ENCODE measurements at places on chromosomes 13 and 19.

DNA sequence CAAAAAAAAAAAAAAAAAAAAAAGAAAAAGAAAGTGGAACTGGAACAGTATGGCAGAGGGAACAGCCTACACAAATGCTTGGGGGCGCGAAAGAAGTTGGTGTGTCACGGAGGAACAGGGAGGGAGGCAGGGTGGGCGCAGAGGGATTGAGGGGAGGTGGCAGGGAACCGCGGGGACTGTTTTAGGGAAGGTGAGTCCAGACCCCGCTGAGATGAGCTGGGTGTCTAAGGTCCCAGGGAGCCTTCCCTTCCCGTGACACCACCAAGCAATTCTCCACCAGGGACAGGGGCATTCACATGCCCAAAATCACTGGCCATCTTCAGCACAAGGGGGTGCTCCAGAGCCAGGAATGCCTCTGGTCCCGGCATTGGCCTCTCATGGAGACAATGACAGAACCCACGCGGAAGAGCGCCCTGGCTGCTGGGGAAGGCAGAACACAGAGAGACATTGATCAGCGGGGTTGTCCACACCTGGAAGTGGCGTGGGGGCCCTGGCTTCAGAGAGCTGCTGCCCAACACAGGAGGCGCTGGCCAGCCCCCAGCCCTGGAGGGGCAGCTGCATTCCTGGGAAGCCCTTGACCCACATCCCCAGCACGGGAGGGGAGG is 6.9 kb downstream of the PEAK3 start:
- DNase-seq = no peak

DNA sequence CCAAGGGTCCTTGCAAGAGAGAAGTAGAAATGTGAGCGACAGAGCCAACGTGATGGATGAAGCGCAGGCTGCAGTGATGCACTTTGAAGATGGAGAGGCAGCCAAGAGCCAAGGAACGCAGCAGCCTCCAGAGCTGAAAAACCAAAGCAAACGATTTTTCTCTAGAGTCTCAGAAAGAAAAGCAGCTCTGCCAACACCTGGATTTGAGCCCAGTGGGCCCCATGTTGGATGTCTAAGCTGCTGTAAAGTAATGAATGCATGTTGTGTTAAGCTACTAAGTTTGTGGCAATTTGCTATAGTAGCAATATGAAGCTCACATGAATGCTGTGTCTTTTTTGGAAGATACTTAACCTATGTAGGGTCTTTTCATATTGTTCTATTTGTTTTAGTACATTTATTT is 894.3 kb downstream of the EFNB2 start:
- no peak for DNase-seq

- DNase-seq = no peak
Observed at GRCh38 chr13:93318534-93319254, 92.1 kb downstream of the GPC6 start.

GRCh38 chr19:6723108-6723618 is 2.7 kb upstream of the C3 start:
- no peak for DNase-seq

- no peak for DNase-seq
Observed at GRCh38 chr19:1220477-1220930, 14.9 kb downstream of the STK11 start.

DNA sequence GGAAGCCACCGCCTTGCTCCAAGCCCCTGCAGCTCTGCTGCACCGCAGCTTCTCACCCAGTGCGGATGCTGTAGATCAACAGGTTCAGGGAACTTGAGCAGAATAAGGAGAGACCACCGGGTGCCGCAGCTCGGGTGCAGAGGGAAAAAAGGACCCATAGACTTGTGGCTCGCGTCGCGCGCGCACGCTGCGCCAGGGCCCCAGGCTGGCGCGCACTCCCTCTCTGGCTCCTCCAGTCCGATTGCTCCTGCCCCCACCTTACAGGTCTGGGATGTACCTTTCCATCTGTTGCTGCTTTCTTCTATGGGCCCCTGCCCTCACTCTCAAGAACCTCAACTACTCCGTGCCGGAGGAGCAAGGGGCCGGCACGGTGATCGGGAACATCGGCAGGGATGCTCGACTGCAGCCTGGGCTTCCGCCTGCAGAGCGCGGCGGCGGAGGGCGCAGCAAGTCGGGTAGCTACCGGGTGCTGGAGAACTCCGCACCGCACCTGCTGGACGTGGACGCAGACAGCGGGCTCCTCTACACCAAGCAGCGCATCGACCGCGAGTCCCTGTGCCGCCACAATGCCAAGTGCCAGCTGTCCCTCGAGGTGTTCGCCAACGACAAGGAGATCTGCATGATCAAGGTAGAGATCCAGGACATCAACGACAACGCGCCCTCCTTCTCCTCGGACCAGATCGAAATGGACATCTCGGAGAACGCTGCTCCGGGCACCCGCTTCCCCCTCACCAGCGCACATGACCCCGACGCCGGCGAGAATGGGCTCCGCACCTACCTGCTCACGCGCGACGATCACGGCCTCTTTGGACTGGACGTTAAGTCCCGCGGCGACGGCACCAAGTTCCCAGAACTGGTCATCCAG is 964 bp downstream of the PCDH17 start:
- DNase-seq = no peak

- no peak for DNase-seq
Observed at GRCh38 chr13:33257841-33258807, 27.4 kb downstream of the STARD13 start.

GRCh38 chr19:13831537-13832467 is 36.6 kb downstream of the ZSWIM4 start:
- DNase-seq = no peak

GRCh38 chr13:74056801-74057542 is 77.2 kb downstream of the KLF12 start:
- no peak for DNase-seq

GRCh38 chr13:109836629-109837607 is 50.5 kb upstream of the IRS2 start:
- DNase-seq = no peak

DNA sequence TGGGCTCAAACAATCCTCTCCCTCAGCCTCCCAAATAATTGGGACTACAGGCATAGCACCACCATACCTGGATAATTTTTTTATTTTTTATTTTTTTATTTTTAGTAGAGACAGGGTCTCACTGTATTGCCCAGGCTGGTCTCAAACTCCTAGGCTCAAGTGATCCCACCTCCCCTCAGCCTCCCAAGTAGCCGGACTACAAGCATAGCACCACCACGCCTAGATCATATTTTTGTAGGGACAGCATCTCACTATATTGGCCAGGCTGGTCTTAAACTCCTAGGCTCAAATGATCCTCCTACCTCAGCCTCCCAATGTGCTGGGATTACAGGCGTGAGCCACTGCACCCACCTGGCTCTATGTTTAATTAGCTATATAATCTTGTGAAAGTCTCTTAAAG is 114.2 kb downstream of the TRPC4 start:
- no peak for DNase-seq

DNA sequence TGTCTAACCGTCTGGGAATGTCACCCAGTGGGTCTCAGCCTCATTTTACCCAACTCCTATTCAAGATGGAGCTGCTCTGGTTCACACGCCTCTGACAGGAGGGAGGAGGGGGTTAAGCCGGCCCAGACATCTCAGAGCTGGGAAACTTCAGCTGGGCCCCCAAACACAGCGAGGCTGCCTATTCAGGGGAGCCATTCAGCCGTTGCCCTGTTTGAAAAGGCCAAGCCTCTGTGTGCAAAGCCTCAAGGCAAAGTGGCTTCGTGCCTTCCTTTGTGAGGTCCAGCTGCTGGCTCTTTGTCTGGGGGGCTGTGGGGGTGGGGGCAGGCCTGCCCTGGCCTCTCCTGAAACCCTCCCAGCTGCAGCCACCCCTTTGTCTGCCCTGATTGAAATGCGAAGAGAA is 147.4 kb downstream of the PTPRS start:
- DNase-seq = no peak

GRCh38 chr19:3284759-3285646 is 60.5 kb downstream of the CELF5 start:
- DNase-seq = peak; percentile 37

- no peak for DNase-seq
Observed at GRCh38 chr13:76439546-76439945, 446.7 kb downstream of the KCTD12 start.

DNA sequence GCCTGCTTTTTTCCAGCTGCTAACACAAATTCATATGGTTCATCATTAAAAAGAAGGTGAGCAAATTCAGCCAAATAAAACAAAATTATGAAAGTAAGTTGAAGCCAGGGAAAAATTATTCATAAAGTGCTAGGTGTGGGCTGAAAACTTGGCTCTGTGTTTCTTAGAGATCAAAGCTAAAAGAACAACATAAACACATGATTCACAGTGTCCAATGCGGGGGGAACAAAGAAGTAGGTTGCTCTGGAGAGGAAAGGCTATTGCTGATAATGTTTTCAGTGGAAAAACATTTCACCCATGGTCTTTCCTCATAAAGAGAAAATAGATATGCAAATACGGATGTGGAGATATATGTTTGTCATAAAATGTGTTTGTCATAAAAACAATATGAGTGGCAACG is 1691.5 kb upstream of the SLC10A2 start:
- DNase-seq = no peak

GRCh38 chr13:102139626-102140025 is 262.2 kb downstream of the FGF14 start:
- no peak for DNase-seq

DNA sequence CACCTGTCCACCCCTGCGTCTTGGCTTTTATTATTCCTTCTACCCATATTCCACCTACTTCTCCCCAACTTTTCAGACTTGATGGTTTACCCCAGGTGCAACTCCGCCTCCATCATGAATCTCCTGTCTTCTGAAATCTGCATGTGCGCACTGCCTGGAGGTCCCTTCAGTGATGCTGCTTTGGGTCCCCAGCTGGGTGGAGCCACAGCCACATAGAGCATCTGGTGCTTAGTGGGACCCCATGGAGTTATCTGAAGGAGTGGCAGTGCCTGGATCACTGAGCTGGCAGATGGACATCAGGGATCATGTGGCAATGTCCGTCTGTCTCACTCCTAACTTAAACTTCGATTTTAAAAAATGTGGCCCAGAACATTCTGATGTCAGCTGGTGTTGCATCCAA is 13.5 kb downstream of the ZNF536 start:
- DNase-seq = no peak

GRCh38 chr13:90388887-90389452 is 958.5 kb upstream of the MIR17HG start:
- no peak for DNase-seq

- DNase-seq = no peak
Observed at GRCh38 chr19:19966862-19967261, 66.1 kb downstream of the ZNF93 start.

DNA sequence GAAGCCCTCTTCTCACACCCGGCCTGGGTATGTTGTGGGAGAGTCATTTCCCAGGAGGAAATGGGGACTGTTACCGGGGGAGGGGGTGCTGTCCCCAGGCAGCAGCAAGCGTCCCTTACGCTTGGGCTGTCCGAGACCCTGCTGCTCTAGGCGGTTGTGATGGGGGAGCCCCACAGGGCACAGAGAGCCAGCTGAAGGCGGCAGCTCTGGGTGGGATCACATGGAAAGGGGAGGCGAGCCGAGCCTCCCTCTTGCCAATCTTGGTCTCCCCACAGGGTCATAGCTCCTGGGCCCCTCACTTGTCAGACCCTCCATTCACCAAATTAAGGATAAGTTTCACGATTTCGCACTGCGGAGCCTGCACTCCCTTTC is 22.0 kb downstream of the EPN1 start:
- no peak for DNase-seq

DNA sequence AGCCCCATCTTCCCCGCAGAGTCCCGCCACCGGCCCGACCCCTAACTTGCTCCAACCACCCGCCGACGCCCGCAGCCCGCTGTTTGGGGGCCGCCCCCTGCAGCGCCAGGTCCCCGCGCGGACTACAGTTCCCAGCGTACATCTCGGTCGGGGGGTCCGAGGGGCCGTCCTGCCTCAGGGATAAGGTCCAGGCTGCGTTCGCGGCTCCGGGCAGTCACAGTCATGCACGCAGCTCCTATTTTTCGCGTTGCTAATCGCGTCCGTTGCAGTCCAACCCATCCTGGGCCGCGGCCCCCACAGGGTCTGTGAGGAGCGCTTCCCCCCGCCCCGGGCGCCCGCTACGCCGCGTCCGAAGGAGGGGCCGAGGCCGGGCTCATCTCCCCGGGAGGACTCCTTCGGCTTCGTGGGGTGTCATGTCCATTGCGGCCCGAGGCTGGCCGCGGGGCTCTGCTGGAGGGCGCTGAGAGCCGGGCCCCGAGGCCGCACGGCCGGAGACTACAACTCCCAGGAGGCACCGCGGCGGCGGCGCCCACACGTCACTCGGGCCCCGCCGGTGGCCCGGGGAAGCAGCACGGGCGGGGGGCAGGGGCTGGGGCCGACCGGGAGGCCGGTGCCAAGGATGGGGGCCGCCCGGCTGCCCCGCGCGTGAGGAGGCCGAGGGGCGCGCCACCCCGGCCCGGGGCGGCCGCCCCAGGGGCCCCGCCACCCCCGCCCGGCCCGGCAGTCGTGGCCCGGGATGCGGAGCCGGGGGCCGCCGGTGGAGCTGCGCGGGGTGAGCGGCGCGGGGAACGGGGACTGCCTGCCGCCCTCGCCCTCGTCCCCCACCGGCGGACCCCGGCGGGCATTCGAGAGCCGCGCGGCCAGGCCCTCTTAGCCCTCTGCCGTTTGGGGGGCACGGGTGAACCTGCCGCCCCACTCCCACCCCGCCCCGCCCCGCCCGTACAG is at the start of gene MAP3K10:
Gene MAP3K10 (plus strand): TSS at position 536 of the 945 bp plus-strand sequence. CDS start 606 bp downstream, outside the sequence.
- peak; percentile 63 for DNase-seq

- DNase-seq = peak; percentile 58
Observed at GRCh38 chr19:47518139-47518538, 3.3 kb upstream of the NAPA start.

GRCh38 chr13:25778808-25779305 is 273.0 kb downstream of the SHISA2 start:
- no peak for DNase-seq

DNA sequence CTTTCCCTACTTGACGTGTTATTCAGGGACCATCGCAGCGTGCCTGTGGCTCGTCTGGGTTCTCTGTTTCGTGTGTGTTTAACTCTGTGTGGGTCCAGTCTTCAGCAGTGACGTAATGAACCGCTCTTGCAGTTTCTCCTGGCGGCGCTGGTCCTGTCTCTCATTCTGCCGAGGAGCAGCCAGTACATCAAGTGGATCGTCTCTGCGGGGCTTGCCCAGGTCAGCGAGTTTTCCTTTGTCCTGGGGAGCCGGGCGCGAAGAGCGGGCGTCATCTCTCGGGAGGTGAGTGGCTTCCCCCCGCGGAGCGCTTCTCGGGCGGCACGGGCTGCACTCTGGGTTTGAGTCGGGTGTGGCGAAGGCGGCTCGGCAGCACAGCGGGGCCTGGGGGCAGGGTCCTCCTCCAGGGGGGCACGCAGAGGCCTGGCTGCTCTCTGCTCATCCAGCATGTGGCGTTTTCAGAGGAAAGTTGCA is 36.3 kb upstream of the TFDP1 start:
- DNase-seq = no peak
